ENCODE measurements at places on chromosomes 4 and X. TPM values are rescaled to one million over a fixed set of nuclear protein-coding genes. Genes with fewer than 3 reads are reported as not detected.

- no peak for DNase-seq
Measured at GRCh38 chr4:143281507-143282190, 55.0 kb upstream of the GAB1 start.

The TRIML2 gene
- polyA plus RNA-seq, result 0.32 TPM

- DNase-seq, result peak; percentile 51
Measured at GRCh38 chr4:105551965-105552746, at the start of gene ARHGEF38. TSS of gene ARHGEF38 (plus strand) at chr4:105552620. CDS start at chr4:105552766, 146 bp downstream.

DNA sequence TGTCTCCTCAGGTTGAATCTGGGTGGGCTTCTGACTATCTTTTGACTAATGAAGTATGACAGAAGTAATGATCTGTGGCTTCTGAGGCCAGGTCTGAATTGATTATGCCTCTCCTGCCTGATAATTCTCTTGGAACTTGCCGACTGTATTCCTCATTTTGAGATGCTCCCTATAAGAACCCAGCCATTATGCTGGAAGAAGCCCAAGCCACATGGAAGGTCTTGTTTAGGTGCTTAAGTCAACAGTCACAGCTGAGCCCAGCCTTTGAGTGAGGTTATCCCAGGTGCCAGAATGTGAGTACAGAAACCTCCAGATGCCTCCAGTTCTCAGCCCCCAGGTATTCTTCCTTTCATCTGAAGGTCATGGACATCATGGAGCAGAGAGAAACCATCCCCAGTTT is 456.6 kb downstream of the IL15 start:
- no peak for DNase-seq

The NUP62CL gene
- 0.82 TPM for polyA plus RNA-seq

- no peak for DNase-seq
Measured at GRCh38 chrX:153684467-153685155, 3.1 kb upstream of the SLC6A8 start.

The ESX1 gene
- polyA plus RNA-seq, result not detected

DNA sequence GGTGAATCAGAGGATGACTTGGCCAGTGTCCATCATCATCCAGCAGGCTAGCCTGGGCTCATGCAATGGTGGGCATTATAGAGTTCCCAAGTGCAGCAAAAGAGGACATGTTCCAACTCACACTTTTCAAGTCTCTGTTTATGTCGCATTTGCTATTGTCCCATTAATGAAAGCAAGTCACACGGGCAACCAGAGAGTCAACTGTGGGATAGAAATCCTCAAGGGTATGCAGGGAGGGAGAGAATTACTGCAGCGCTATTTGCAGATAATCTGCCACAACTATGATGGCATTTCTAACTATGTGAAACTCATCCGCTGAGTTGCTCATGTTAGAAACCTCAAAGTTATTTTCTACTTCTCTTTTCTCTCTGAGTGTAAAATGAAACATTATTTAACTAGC is 78.5 kb upstream of the TAB3 start:
- no peak for DNase-seq

The VEGFD gene
- polyA plus RNA-seq, result 0.61 TPM

- DNase-seq, result no peak
Measured at GRCh38 chrX:43666311-43666912, 10.3 kb downstream of the MAOA start.

The FDCSP gene
- polyA plus RNA-seq, result 1.3 TPM

GRCh38 chr4:146443525-146443924 is 78.2 kb downstream of the SLC10A7 start:
- no peak for DNase-seq

- no peak for DNase-seq
Measured at GRCh38 chrX:38891641-38892413, 90.6 kb downstream of the MID1IP1 start.

GRCh38 chr4:141548791-141549190 is 87.6 kb upstream of the IL15 start:
- no peak for DNase-seq

GRCh38 chrX:24081661-24082154 is 27.0 kb downstream of the EIF2S3 start:
- DNase-seq, result no peak

DNA sequence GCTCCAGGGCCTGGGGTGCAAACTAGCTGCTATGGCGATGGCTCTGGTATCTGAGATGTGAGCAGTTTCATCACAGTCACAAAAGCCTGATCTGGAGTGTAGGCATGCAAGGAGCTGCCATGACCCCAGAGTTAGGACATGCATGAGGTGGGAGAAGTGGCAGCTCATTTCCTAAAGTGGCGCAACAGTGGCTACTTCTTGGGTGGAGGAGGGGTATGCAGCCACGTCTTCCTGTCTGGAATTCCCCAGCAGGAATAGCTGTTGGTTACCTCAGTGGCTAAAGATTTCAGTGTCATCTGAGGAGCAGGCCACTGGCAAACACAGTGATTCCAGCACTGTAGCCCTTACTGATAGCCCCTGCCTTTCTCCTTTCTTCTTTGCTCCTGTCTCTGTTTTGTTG is 1382.5 kb downstream of the C4orf33 start:
- DNase-seq, result no peak

DNA sequence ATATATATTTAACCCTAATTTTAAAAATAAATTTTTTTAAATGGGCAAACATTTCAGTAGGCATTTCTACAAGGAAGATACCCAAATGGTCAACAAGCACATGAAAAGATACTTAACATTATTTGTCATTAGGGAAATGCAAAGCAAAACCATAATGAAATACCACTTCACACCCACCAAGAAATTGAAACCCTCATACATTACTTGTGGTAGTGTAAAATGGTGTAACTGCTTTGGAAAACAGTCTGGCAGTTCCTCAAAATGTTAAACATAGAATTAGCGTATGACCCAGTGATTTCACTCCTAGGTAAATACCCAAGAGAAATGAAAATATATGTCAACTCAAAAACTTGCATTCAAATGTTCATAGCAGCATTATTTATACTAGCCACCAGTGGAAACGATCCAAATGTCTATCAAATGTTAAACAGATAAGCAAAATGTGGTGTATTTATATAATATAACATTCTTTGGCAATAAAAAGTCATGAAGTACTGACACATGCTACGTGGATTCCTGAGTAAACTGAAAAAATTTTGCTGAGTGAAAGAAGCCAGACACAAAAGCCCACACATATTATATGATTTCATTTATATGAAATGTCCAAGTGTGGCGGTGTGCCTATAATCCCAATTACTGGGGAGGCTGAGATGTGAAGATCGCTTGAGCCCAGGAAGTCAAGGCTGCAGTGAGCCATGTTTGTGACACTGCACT is 16.6 kb downstream of the TRIM2 start:
- no peak for DNase-seq

GRCh38 chrX:149643496-149643895 is 11.9 kb upstream of the TMEM185A start:
- no peak for DNase-seq

The SPACA5 gene
- not detected for polyA plus RNA-seq

- DNase-seq, result no peak
Measured at GRCh38 chr4:65747386-65747785, 77.1 kb upstream of the EPHA5 start.

The RNF128 gene
- polyA plus RNA-seq, result 14.7 TPM

The PCDH10 gene
- polyA plus RNA-seq, result 7.5 TPM

DNA sequence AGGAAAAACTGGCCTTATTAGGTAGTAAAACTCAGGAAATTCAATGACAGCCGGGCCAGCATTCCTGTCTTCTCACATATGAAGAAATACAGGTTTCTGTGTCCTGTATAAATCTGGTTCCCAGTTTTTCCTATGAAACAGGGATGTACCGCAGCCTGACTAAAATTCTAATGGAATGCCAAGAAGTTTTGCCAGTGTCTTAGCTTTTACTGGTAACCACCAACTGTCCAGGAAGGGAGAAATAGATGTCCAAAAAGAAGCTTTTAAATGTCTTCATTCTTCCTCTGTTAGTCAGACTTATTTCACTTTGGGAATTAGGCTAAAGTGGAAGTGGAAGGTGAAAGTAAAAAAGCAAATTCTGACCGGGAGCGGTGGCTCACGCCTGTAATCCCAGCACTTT is 108.0 kb upstream of the TBL1X start:
- DNase-seq, result no peak

GRCh38 chr4:44425614-44426208 is 22.9 kb downstream of the KCTD8 start:
- no peak for DNase-seq

DNA sequence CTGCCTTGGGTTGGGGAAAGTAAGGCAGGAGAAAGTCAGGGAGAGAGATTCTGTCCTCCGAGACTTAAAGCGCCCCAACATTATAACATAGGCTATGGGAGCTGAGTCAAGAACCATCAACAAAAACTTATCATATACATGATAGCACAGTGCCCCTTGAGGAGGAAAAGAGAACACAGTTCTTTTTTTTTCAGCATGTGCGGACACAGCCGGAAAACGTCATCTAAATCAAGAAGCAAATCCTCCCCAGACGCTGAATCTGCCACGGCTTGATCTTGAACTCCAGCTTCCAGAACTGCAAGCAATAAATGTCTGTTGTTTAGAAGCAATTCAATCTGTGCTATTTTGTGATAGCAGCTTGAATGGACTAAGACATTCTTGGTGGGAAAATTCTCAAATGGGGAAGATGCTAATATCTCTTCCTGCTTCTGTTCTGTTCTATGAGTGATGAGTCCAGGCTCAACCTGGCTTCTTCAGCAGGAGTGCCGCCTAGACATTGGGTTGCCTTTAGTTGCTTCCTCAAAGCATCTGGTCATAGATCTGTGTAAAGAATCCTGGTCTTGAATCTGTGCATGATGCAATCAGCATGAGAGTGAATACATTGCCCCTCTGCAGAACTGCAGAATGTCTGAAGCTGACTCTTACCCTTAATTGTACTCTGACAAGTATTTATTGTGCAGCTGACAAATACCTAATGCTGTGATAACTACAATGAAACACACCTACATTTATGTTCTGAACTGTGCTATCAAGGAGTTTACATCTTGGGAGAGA is 549.8 kb upstream of the PRKX start:
- DNase-seq, result no peak

DNA sequence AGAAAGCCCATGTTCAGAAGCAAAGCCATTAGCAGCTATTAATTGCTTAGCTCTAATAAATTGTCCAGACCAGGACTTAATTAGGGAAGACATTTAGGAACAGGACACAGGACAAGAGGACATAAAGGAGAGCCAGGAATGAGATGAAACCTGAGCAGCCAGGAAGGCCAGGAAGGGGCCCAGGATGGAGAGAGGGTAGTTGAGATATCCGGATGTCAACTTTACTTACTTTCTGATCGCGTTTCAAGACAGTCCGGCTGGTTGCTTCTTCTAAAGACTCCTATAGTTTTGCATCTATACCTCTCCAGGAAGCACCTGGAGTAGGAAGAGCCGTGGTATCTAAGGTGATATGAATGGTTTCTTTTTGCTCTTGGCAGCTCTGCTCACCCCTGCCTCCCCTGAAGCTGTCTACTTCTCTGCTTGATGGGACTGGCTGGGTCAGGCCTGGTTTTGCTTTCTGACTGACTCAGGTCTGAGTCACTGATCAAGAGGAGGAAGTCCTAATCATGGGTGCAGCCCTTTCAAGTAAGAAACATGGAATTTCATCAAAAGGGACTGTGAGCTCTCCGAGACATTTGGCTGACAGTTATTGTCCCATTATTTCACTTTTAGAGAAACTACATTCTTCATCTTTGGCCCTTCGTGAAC is 733.3 kb downstream of the RPA4 start:
- DNase-seq, result no peak

The SLC6A14 gene
- polyA plus RNA-seq, result 0.14 TPM

GRCh38 chr4:68074397-68074796 is 55.3 kb downstream of the TMPRSS11F start:
- no peak for DNase-seq

GRCh38 chrX:68672581-68673318 is 25.3 kb downstream of the STARD8 start:
- DNase-seq, result no peak

The ARMCX1 gene
- polyA plus RNA-seq, result 56.1 TPM

DNA sequence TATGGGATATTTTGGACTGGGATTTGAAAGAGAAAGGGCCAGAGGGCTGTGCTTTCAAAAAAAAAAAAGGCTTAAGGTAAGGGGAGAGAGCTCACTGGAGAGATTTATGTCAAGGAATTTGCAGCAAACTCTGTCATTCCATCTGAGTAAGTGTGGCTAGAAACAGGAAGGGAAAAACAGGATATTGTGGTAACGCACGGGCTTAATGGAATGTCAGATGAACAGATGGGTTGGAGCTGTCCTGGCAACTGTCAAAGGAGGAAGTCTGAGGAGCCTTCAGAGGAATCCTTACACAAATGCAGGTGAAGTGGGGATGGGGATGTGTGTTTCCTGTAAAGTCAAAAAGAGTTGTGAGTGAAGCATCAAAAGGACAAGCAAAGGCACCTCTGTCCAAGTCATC is 15.1 kb upstream of the NKX3-2 start:
- DNase-seq, result no peak

The MAP7D2 gene
- 3.7 TPM for polyA plus RNA-seq

DNA sequence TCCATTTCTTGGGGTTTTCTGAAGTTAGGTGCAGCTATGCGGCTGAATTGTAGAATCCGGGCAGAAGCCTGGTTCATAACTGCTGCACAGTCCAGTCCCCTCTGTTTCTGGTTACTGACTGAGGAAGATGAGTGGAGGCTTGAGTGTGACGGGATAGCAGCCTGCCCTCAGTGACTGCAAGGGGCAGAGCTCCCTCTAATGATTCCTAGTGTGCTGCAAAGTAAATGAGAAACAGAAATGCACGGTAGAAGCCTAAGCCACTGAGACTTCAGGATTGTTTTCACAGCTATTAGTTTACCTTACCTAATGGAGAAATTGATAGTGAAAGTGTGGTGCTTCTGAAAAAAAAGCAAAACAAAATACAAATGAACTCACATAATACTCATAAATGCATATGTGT is 189.2 kb downstream of the GPM6A start:
- DNase-seq, result no peak

The PNMA6E gene
- not detected for polyA plus RNA-seq

The TRAM1L1 gene
- polyA plus RNA-seq, result 23.2 TPM

DNA sequence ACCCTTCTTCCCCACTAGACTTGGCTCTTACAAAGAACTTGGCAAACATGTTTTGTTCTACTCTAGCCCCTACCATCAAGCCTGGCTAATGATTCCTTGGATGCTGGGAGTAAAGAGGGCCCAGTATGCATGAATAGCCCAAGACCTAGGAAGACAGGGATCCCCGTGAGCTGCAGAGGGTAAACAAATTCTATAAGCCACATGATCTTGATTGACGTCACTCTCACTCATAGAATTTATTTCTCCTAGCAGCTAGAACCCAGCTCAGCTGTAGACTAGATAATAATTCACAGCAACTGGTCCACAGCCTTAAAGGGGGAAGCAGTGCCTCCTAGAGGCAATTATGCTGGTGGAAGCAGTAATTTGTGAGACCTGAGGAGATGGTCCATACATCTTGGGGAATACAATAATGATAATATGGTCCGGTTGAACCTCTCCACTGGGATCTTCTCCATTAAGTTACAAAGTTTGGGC is 16.1 kb upstream of the USO1 start:
- no peak for DNase-seq

GRCh38 chr4:147524601-147525000 is 43.7 kb downstream of the EDNRA start:
- DNase-seq, result no peak

DNA sequence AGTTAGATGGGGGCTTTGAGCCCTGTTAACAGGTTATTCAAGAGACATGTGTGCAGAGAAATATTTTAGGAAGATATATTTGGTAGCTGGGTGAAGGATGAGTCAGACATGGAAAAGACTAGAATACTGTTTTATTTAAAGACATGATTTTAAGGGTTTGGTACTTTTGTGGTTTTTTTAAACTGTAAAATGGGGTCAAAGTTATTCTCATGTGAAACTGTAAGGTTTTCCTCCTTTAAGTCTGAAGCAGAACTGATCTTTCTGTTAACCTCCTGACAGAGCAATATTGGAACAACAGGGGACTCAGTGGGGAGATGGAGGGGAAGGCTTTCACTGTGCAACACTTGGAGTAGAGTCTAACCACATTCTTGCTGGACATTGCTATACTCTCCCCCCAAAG is 112.4 kb upstream of the LSM6 start:
- DNase-seq, result no peak

GRCh38 chrX:84258708-84259107 is 70.7 kb upstream of the RPS6KA6 start:
- no peak for DNase-seq
